Astrocyte (in vitro differentiated cells and primary cell): ENCODE measurements at places on chromosomes 2 and 18. TPM values are rescaled to one million over a fixed set of nuclear protein-coding genes. Genes with fewer than 3 reads are reported as not detected.

DNA sequence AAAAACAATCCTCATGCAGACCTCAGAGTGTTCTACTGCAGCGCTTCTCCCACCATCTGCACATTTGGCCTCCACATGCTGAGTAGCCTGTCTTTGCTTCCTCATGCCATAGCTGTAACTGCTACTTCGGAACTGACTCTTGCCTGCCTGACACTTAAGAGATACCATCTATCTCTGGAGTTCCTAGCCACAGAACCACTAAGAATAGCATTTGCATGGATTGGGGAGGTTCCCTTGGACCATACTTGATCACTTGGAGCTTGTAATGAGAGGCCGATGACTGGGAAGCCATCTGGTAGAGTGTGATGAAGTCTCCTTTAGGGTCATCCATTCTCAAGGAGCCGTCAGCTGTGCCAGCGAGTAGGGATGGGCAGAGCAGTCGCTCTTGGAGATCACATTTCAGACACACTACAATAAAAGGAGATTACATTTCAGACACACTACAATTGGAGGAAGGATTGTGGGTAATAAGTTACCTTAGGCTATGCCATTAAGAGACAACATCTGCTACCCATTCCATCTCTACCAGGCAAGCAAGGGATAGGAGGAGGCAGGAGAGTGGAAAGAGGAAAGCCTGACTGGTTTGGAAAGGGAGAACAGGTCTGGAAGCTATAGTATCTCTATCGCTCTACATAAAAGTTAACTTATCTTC is 21.8 kb downstream of the DOK1 start:
- peak; percentile 49 for DNase-seq

The SERPINB5 gene
- 0.38 TPM in 1 of 2 replicates, not detected in the other for total RNA-seq

GRCh38 chr2:99481941-99482340 is 7.9 kb downstream of the REV1 start:
- no peak for DNase-seq

The MATN3 gene
- 11.4 and 13.3 TPM in 2 replicates for total RNA-seq

The CAPN14 gene
- 0.12 and 0.14 TPM in 2 replicates for total RNA-seq

The CCT4 gene
- 203 and 220 TPM in 2 replicates for total RNA-seq

DNA sequence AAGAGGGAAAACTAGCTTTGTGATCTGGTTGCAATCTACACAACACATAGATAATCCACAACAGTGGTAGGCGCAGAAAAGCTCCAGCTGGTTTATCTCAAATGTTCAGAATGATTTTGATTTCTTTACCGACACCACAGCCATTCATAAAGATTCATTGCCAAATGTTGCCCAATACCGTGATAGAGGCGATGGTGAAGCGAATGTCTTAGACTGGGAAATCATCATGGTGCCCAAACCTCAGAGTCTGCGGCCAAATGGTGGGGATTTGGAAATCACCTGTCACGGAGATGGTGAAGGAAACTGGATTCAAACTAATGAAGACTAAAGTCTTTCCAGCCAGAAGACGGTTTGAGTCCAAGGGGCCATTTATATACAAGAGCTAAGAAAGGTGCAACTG is 48.5 kb upstream of the CCDC150 start:
- DNase-seq, result no peak

The C2orf15 gene
- 0.59 and 0.60 TPM in 2 replicates for total RNA-seq

DNA sequence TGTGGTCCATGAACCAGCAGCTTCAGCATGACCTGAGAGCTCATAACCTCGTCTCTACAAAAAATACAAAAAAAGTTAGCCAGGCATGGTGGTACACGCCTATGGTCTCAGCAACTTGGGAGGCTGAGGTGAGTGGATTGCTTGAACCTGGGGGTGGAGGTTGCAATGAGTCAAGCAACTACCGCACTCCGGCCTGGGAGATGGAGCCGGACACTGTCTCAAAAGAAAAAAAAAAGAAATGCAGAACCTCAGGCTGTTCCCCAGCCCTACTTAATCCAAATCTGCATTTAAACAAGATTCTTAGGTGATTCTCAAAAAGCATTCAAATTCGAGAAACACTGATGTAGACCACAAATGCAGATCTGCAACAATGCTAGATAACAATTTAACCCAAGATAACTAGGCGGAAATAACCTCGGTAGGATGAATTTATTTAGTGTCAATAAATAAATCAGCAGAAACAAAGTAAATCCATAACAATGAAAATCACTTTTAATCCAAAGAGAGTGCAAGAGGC is 203.5 kb downstream of the SP3 start:
- DNase-seq, result no peak
